Stimulated activated CD8-positive, alpha-beta memory T cell treated with anti-CD3 and anti-CD28 coated beads, Interleukin-15, amount 100 ng/mL, for 4 hours (primary cell): ENCODE measurements at places on chromosomes 11 and 22.
A peak's percentile ranks its signal among the peaks of the same experiment; 100 is the strongest.

GRCh38 chr11:88410056-88410455 is 72.5 kb upstream of the CTSC start:
- DNase-seq = no peak

GRCh38 chr22:40782521-40782920 is 36.6 kb downstream of the SLC25A17 start:
- DNase-seq = no peak

DNA sequence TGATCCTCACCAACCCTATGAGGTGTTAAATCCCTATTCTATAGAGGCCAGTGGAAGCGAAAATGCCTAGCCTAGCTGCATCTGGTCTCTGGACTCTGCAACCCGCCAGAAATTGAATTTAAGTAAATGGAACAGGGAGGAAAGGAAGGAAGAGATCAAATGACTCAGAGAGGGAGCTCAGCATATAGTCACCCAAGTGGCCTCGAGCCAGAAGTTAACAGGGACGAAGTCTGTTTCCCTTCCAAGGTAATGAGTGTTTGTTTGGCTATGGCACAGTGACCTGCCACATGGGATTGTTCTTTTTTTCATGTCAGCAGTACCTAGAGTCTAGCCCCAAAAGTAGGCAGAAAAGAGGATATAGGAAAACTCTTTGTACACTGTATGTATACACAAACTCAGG is 66.3 kb downstream of the PAK1 start:
- DNase-seq = no peak

GRCh38 chr11:69630017-69630416 is 10.9 kb upstream of the CCND1 start:
- DNase-seq = no peak

DNA sequence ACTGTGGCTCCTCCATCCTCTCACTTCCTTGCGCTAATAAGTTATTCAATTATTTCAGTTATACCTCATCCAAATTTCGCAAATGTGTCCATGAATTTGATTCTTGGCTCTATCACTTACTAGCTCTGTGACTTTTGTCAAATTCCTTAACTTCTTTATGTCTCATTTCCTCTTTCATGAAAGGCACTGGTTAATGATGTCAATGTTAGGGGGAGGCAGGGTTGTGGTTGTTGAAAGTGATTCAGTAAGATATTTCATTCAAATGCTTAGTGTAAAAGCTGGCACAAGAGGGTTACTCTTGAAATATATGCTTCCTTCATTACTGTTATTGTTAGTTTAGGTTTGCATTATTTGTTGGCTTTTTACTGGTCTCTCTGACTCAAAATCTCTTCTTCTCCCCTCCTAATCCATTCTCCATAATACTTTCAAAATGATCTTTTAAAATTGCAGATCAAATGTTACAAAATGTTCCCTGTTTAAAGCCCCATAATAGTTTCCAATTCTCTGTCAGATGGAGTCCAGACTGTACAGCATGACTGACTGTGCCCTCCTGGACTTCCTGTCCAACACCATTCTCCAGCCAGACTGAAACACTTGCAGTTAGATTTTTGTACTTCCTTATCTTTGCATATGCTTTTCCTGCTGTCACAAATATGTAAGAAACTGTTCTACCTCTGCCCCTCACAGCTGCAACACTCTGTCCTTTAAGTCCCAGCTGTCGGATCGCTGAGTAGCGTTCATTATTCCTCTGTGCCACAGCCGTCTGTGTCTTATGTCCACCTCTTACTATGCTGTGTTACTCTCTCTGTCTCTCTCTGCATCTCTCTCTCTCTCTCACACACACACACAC is 510.6 kb upstream of the RAG2 start:
- no peak for DNase-seq

DNA sequence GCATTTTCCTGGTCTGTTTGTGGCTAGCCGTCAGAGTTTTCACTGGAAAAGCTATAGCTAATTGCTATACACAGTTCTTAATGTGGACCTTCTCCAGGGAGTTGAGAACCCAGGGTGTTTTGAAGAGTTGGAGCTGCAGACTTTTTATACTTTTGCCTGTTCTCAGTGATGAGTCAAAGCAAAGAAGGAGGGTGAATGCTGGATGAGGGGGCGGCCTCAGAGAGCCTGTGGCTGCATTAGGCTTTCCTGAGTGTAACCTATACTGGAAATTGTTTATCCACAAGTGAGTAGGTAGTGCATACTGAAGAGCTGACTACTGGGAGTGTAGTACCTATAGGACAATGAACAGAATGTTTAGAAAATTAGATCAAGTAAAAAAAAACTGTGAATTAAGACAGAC is 79.7 kb upstream of the HORMAD2 start:
- DNase-seq = no peak

DNA sequence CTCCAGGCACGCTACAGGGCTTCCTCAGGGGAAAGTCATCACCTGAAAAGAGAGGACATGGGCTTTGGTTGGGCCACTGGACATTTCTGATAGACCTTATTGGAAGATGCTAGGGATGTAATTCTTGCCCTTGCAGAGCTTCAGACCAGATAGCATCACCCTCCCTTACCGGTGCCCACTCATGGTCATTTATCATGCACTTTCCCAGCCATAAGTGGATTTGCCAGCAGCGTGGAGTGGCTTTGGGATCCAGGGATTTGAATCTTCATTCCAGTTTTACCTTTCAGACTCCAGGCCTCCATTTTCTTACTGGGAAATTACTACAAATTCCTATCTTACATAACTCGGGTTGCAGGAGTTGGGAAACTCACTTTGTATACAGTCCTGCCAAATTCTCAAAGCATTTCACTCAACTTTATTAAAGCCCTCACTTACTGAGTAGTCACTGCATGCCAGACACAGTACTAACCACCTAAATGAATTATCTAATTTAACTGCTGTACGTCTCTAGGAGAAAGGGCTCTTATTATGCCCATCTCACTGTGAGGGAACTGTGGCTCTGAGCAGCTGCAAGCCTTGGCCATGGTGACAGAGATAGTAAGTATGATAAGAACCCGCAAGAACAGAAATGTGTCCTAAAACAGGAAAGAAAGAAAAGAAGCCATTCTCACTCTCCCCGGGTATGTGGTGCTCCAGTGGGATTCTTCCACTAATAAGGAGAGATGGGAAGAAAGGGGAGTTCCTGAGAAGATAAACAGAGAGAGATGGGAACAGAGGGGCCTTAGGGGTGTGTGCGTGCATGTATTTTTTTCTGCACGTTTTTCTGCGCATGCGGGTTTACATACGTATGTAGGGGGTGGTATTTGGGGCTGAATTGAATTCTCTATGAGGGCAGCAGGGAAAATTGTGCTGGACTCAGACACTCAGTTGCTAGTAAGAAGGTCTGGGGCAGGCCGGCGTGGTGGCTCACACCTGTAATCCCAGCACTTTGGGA is 9.7 kb downstream of the CHRM1 start:
- DNase-seq = no peak

GRCh38 chr11:44681698-44682097 is 45.1 kb upstream of the TSPAN18 start:
- no peak for DNase-seq

- peak; percentile 69 for DNase-seq
These were observed 3.5 kb downstream of the PHLDB1 start for GRCh38 chr11:118610773-118611432.

DNA sequence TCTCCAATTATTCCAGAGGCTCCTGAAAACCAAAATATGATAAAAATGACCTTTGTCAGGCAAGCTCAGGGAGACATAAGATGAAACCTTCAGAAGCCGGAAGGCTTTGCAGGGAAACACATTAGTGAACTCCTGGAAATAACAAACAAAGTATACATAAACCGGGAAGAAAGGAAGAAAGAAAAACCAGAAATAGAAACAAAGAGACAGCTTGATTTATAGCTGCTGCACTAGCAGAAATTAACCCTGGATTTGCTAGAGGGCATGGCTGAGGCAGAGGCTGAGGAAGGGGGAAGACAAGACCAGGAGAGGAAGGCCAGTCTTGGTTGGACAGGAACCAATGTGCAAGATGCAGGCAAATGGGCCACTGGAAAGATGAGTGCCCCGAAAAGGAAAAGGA is 33.3 kb downstream of the SLC22A25 start:
- no peak for DNase-seq

DNA sequence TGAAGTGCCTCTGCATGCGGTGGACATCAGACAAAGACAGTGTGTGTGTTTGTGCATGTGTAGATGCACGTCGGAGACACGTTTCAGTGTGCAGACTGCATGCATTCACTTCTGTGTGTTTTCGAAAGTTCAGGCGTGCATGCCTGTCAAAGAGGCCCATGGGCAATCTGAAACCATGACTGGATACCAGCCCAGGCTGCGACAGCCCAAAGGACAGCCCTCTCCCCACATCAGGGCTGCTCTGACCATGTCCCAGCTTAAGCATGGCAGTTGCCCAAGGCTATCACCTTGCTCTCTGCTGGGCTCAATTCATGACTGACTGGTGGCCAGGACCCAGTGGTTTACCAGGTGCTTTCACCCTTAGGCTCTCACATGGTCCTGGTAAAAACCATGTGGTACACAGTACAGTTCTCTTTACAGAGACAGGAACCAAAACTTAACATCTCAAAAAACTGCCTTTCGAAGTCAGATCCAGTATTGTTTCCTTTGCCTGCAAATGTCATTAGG is 423.7 kb upstream of the CADM1 start:
- DNase-seq = no peak

DNA sequence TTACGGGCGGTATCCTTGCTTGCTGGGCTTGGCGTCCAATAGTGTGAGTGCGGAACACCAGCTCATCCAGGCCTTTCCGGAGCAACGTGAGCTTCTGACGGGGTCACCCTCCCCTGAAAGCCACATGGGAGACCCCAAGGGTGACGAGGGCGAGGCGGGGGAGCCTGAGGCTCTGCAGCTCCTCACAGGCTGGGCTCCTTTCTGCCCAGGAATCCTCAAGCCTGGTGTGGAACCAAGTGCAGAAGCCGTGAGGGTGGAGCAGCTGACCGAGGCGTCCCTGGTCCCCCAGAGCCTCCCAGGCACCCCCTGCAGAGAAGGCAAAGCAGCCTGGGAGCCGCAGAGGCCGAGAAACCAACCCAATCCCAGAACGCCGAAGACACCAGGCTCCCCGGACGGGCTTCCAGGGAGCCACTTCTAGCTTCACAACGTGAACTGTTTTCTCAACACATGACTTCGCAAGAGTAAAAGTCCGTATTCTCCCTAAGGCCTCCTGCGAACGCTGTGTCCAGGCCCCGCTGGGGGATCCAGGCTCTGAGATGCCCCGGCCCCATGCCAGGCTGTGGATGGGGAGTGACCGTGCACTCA is 530.3 kb downstream of the BRD1 start:
- no peak for DNase-seq

GRCh38 chr11:30365793-30366517 is 43.1 kb downstream of the ARL14EP start:
- no peak for DNase-seq

- DNase-seq = no peak
These were observed 146.0 kb downstream of the BBOX1 start for GRCh38 chr11:27186580-27186979.

- no peak for DNase-seq
These were observed 53.5 kb downstream of the KCNJ4 start for GRCh38 chr22:38401336-38402084.

DNA sequence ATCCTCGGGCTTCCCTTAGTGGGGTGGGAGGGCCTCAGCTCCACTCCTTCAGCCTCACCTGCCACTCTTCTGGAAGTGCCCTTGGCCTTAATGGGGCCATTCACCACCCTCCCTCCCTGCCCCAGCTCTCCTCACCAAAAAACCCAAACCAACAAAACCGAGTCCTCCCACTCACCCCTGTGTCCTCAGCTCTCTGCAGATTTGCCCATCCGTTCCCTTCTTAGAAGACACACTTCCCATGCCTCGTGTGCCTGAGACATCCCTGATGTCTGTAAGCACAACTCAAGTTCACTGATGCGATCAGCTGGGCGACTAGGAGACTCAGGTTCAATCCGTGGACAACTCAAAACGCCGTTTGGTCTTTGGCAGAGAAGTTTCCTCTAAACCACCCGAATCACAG is 839.2 kb downstream of the TBC1D22A start:
- DNase-seq = no peak

GRCh38 chr11:1936072-1936780 is 10.9 kb upstream of the MRPL23 start:
- no peak for DNase-seq

GRCh38 chr11:106091480-106092123 is 14.1 kb downstream of the AASDHPPT start:
- DNase-seq = no peak

DNA sequence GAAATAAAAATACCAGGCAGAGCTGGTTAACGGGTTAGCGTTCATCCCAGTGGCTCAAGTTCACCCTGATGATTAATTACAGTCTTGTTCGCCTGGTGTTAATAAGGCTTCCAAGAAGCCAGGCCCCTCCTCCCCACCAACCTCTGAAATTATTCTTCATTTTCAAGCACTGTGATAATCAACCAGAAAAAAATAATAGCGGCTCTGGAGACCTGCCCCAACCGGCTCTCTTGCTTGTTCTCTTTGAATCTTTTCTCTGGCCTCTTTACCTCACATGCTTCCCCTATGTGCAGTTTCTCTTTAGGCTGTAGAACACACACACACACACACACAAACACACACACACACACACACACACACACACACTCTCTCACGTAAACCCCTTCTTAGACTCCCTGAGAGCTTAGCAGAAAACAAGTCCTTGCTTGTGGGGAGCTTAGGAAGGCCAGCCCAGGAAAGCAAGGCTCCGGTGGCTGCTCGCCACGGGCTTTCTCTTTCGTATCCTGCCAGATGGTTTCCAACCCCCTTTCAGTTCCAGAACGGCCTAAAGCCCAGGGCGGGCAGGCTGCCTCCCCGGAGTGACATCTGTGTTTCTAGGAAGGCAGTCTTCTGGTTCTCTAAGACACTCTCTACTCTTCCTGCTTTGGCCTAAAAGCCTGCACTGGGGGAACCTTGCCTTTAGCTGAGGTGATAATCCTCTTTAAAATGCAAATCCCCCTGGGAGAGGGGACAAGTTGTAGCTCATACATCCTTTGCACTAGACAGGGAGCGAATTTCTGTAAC is 106.4 kb upstream of the SESN3 start:
- no peak for DNase-seq

DNA sequence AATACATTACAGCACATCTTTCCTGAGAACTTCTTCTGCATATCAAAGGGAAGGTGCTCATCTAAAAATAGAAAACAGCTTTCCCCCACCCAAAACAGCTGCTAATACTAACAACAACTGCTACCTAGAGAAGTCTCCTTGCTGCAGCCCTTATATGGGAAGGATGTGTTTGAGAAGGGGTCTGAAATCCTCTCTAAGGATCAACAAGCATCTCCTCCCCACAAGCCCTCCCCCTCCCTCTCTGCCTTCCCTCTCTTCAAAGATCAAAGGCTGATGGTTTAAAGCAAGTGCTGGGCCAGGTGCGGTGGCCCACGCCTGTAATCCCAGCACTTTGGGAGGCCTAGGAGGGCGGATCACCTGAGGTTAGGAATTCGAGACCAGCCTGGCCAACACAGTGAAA is 33.5 kb downstream of the SCUBE2 start:
- DNase-seq = no peak

GRCh38 chr11:111598559-111598958 is 3.7 kb upstream of the SIK2 start:
- no peak for DNase-seq

DNA sequence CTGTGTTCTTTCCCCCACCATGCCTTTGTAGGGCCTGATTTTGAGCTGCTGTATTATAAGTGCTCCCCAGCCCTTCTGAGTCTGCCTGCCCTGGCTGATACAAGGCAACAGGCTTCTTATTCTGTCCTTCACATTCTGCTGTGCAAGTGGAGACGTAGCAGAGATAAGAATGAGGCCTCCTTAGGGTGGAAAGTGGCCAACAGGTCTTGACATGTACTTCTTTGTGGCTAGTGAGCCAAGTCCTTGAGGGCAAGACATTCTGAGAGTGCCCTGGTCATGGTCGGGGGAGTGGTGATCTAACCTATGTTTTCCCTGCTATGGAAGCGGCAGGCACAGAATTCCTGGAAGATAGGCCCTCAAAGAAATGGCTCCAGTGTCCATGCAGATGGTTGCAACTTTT is 235.7 kb upstream of the CADM1 start:
- DNase-seq = no peak
